Heart right ventricle (tissue), 16 donors: ENCODE measurements at places on chromosomes 4 and X.
A peak's percentile ranks its signal among the peaks of the same experiment; 100 is the strongest.

DNA sequence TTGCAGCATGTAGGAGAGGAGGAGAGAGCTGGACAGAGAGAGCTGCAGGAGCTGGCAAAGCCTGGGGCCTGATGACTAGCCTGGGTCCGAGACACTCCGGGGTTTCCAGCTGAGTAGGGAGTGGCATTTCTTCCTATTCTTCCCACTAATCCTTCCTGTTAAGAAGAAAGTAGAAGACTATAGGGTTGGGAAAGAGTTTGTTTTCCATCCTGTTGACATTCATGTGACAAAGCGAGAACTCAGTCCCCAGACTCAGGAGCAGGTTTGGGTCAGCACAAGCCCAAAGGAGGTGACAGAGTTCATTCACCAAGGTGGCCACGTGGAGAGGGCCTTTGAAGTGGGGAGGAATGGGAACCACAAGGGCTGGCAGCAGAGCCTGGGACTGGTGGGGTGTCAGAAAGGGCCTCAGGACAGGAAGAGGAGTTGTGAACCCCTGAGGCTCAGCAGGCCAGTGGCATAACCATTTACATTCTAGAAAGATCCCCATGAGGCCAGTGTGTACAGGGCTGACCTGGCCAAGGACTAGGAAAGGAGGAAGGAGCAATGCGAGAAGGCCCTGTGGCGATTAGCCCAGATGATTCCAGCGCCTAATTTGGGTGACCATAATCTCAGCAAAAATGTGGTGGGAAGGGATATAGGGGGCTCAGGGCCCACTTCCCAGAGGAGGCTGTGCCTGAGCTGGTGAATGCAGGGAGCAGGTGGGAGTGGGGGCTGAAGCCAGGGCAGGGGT lies 3.3 kb upstream of the HAUS3 start:
- DNase-seq, result no peak

DNA sequence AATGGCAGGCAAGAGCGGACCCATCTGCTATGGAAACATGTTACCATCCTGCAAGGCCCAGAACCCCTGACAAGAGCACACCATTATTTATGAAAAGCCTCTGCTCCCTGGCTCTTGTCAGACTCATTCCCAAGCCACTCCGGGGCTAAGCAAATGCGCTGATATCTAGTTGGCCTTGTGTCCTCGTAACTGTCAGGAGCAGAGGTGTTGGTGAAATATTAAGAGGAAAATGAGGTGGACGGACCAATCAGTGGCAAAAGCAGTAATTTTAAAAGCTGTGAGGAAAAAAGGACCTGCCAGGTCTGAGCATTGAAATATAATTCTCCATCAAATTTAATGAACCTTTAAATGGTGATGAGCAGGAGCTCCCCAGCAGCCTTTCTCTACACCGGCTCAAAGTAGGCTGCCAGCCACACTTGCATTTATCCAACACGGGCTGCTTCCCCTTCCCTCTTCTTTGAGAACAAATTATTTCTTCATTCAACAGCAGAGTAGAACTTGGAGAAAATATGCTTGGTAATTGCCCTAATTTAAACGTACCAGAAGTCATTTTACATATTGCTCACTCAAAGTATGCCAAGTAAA lies 214.3 kb downstream of the RASL11B start:
- peak; percentile 8 for DNase-seq

DNA sequence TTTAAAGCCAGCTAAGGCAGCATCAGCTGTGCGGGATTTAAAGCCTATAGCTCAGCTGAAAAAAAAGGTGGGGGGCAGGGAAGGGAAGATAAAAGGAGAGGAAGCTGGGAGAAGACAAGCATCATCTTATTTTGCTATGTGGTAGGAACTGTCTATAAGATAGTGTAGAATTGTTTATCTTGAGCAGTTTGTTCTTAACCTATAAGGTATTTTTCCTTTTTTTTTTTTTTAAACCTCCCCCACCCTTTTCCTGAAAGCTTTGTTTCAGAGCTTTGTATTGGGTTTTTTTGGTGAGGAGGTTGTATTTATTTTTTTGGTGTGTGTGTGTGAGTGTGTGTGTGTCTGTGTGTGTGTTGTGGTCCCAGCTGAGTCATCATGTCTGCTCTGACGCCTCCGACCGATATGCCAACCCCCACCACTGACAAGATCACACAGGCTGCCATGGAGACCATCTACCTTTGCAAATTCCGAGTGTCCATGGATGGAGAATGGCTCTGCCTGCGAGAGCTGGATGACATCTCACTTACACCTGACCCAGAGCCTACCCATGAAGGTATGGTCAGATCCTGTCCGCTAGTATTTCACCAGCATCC lies 531 bp downstream of the RUFY3 start:
- no peak for DNase-seq

DNA sequence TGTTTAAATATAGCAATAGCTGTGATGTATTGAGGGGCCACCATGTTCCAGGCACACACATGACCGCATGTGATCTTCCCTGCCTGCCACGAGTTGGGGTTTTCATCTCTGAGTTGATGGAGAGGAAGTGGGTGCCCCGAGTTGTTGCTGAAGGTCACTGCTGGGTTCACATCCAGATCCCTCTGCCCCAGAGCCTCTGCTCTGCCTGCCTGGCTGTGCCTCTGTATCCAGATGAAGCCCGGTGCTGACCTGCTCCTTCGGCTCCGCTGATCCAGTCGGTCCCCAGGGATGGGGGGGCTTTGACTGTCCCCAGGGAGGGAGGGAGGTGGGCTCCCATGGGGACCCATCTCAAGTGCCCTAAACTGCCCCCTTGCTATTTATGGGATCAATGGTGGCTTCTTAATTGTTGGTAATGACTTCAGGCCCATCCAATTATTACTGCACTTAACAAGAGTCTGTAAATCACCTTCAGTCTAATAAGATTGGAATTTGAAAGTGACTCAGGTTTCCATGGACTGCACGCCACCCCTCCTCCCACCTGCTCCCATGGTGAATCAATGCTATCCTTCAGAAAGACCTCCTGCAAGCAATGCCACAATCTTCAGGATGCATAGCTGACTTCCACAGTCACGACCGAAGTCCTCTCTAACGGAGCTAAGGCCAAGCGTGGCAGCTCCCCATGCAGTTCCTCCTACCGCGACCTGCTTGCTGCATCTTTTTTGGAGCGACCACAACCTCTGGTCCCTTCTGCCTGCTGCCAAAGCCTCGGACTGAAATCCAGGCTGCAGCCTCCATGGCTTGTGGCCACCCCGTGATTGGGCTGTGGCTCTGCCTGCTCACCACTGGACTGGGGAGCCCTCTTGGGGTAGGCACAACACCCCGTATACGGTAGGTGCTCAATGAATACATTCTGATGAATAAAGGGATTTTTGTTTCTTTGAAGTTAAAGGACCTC lies 73.1 kb downstream of the CPZ start:
- DNase-seq, result no peak

DNA sequence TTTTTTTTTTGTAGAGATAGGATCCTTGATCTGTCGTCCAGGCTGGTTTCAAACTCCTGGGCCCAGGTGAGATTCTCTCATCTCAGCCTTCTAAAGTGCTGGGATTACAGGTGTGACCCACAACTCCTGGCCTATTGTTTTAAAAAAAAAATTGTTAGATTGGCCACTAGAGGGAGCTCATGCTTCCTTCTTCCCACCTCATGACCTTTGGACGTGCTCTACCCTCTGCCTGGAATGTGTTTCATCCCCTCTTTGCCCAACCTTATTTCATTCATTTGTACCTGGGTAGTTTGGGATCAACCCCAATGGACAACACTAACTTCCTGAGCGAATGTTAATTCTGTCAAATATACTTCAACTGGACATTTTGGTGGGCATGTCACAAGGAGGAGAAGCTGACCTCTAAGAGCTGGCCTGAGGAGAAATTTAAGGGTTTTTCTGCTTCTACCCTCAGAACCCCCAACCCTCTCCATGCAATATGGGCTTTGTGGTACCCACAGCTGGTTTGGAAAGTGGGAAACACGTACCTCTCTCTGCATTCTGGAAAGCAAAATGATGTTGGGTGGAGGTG lies 6.4 kb downstream of the PPEF2 start:
- DNase-seq, result no peak

DNA sequence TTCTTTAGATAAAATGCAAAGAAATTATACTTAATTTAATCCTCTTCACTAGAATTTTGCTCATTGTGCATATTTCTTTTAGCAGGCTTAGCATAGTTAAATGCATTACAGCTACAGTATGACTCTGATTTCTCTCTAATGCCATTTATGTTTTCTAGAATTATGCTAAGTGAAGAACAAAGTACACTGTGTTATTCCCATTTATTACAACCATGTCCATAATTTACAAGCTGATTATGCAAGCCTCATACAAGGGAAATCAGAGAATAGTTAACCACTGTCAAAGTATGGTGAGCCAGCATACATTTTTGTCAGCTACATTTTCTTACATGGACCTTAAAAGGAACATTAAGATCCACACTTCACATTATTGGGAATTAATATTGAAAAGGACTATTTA lies 99.1 kb downstream of the MAB21L2 start:
- no peak for DNase-seq

DNA sequence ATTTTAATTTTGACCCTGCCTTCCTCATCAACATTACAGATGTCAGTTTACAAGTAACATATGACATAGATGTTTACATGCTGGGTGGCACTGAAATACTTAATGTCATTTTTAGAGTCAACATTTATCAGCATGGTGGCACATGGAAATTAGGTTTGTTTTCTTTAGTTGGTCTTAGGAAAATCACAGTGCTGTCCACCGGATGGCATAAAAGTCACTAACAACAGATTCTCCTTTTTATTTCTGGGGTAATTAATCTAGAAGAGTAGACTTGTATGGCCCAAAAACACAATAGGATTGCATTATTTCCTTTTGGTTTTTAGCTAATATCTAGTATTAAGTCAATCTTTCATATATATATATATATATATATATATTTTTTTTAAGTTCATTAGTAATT lies 88.6 kb upstream of the HHIP start:
- no peak for DNase-seq

DNA sequence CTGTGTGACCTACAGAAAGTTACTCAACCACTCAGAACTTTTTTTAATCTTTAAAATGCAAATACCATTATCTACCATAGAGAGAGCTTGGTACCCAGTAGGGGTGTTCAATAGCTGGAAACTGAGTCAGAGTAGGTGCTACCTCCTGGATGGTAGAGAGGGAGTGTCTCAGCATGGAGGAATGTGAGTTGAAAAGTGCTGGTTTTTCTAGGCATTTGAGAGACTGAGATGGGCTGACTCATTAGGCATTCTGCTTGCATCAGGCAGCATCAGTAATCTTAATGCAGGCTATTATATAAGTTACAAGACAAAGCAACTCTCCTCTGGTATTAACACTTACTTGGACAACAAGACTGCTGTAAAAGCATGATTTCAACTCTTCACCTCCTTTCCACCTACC lies 70.9 kb upstream of the ARHGEF9 start:
- DNase-seq, result no peak

GRCh38 chr4:141307241-141307689 lies 86.6 kb downstream of the ZNF330 start:
- DNase-seq, result peak; percentile 24

DNA sequence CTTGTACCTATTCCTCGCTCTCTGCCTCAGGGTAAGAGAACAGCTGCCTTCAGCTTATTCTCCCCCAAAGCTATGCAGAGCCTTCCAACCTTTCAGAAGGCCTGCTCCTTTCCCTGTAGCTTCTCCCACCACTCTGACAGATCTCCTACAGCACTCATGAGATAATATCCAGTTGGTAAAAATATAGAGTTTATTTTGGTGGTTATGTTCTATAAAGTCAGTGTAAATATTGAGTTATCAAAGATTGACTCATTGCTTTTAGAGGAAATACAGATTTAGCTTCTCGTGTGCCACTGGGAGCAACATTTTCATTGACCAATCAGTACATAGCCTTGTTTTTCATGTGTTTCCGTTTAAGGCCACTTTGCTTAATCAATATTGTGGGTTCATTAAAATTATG lies 216.2 kb upstream of the TECRL start:
- no peak for DNase-seq

- DNase-seq, result no peak
Measured at GRCh38 chr4:79678472-79679202, 270.6 kb upstream of the GK2 start.

GRCh38 chr4:27474691-27475090 lies 614.0 kb downstream of the STIM2 start:
- no peak for DNase-seq

- DNase-seq, result no peak
Measured at GRCh38 chr4:1591107-1591506, 93.0 kb downstream of the FAM53A start.

DNA sequence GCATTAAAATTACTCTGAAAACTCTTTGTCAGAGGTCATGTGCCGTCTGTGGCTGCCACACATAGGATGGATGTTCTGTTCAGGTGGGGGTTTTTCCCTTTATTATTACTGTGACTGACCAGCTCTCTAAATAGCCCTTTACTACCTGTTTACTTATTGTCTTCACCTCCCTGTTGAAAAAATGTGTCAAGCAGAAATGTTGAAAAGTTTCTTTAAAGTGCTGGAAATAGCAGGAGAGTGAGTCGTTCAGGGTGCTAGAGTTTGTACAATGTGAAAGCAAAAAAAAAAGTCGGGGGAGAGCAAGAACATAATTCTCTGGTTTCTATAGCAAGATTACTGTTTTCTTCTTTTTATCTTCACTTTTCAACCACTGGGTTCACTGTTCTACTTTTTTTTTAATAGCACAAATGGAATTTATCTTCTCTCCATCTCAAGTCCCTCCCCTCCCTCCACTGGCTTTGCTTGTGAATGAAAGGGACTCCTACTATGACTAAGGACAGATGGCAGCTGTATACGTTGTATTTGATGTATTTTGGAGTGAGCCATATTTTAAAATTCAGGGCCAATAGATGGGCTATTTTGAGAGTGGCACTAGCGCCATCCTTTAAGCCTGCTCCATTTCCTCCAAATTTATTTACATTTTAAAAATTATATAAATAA lies 33.3 kb downstream of the ARX start:
- no peak for DNase-seq

DNA sequence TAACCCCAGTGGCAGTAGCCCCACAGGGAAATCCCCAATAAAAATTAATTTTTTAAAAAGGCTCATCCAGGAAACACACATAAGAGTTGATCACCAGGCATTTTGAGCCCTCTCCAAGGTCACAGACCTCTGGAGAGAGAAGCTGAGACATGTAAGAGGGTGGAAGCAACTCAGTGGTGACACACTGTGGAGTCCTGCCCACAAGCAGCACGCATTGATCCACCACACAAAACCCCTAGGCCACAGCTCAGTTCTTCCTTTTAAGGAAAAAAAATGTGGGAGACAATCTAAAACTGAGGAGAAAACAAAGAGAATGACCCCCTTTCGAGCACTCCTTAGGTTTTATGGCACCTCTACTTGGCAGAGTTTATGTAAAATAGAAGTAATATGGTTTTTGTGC lies 71.7 kb upstream of the S100G start:
- no peak for DNase-seq

DNA sequence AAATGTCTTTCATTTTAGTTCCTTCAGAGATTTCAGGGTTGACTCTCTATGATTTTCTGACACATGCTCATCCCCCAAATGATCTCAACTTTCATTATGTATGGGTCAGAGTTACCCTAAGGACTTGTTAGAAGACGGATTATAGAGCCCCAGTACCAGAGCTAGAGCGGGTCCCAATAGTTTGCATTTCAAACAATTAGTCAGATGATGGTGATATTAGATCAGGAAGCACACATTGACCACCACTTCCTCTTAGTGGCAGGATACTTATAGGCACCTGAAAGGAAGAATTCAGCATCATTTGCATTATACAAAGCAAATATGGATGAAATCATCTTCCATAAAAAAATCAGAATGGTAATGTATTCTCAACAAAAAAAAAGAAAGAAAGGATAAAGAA lies 106.1 kb downstream of the GALNTL6 start:
- no peak for DNase-seq

GRCh38 chrX:71098302-71098701 lies 2.7 kb downstream of the FOXO4 start:
- DNase-seq, result peak; percentile 54

- no peak for DNase-seq
Measured at GRCh38 chr4:57095245-57095644, 14.9 kb downstream of the IGFBP7 start.
